Astrocyte (in vitro differentiated cells and primary cell): ENCODE measurements at places on chromosomes 2 and 18.

- DNase-seq: no peak
Observed at GRCh38 chr2:205673312-205673711, 9.0 kb upstream of the NRP2 start.

- DNase-seq: peak; percentile 39
Observed at GRCh38 chr2:66962716-66963115, 434.4 kb upstream of the ETAA1 start.

DNA sequence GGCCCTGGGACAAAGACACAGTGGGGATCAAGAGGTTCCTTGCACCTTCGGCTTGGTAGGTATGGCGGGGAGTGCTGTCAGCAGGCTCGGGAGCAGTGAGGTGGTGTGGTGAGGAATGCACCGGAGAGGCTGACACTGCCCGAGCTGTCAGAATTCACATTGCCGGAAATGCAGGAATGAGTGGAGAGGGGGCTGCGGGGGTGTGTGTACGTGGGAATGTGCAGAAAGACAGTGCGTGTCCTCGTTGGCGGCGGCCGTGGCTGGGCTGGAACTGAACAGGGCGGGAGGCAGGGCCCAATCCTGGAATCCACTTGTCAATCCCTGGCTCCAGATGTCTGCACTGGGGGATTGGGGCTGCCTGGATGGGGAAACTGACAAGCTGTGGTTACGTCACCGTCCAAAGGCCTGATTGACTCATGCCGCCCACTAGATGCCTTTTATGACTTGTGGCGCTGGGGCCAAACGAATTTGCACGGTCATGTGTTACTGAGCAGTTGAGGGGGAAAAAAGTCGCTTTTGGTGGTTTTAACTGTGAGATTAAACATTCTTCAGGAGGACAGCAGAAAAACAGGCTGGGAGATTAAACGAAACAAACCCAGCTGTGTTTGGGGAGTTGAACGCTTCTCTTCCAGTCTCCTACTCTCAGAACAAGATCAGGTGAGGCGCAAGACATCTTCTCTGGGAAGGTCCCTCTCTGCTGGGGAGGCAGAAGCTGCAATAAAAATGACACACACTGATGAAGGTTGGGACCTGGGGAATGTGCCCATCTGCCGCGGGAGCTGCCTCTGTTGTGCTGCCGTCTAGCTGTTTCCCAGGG lies 189.4 kb upstream of the GLI2 start:
- DNase-seq: peak; percentile 97

DNA sequence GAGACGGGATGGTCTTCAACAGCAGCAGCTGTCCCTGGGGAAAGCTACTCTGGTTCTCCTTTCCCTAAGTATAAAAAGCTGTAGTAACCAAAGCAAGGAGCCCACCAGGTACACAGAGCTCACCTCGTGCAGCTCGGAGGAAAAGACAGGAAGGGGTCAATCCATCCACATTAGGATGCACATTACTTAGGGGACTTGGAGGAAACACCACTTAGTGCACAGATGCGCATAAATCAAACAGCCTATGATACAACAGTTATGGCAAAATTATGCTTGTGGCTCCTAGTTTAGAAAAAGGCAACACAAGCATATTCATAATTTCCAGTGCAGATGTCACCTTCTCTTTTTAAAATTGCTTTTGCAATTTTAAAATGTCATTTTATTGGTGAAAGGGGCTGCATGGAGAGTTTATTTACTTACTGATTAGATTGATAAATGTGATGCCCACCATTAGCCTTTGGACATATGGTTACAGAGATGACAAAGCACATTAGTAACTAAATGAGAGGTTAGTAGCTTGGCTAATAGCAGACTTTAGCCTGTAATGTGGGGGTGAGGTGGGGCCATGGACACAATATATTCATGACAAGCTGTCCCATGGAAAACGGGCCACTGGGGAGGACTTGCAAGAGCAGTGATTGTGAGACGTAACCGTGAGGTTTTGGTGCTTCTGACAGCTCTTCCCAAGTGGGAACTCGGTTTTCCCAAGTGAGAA lies 199.8 kb downstream of the MYT1L start:
- DNase-seq: no peak

DNA sequence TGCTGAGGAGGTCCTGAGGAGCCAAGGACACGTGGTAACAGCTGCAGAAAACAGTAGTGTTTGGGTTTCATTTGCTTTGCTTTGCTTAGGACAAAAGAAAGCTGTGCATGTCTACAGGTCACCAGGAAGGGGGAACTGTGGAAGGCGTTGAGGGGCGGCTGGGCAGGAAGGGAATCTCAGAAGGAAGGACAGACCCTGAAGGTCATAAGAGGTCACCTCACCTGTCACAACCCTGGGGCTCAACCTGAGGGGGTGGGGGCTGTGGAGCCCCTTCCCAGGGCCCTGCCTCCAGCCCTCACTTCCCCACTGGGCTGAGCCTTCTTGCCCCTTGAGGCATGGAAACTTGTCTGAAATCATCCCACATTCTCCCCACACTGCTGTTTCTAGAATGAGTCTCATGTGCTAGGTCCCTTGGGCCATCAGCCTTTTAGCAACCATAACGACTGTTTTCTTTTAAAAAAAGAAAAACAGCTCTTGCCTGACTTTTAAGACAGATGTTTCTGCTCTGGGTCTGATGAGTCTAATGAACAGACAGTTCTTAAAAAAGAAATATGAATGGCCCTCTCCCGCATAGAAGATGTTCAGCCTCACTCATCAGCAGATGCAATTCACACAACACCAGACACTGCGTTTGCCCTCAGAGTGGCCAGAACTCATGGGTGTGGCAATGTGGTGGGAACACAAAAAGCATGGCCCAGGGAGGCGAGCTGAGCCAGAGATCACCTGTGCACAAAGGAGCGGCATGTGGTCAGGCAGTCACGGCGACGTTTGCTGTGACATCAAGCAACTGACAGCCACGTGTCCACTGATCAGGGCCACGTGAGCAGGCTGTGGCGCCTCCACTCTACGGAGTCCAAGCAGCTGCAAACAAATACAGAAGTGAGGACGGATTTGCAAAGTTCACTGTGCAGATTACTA lies 84.0 kb downstream of the SEPTIN10 start:
- no peak for DNase-seq
